Head of caudate nucleus (tissue), 42 donors: ENCODE measurements at places on chromosomes 7 and 10.

- DNase-seq = no peak
Measured at GRCh38 chr7:23469150-23469960, 936 bp downstream of the IGF2BP3 start.

DNA sequence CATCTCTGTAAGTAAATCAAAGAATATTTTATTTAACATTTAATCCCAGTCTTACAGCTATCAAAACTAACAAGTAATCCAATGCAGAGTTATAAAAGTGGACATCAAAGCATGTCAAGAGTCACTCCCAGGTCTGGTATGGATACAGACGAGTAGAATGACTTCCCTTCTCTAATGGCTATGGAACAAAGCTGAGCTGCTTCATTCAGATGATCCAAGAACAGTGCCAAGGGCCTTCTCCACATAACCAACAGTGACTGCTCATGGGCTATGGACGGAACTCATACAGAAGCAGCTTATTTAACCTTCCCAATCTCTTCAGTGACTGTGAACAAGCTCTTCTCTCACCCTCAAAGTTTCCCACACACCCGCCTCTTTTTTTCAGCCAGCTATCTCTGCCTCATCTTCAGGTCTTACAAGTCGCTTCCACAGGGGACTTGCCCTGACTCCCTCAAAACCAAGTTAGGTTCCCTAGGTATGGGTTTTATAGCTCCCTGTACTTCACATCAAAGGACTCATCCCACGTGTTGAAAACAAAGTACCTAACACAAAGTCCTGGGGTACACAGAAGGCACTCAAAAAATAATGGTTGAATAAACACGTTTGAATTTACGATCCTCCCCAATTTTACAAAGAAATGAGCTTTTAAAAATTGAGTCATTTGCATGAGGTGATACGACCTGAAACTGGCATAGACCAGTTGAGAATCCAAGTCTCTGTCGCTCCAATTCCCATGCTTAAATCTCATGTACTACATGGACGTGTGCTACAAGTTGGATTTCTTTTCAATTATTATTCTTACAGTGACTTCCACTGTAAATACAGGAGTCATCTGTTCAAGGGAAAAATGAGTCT lies 3.1 kb downstream of the USP6NL start:
- no peak for DNase-seq

GRCh38 chr7:76009672-76010600 lies 15.5 kb upstream of the TMEM120A start:
- peak; percentile 45 for DNase-seq

DNA sequence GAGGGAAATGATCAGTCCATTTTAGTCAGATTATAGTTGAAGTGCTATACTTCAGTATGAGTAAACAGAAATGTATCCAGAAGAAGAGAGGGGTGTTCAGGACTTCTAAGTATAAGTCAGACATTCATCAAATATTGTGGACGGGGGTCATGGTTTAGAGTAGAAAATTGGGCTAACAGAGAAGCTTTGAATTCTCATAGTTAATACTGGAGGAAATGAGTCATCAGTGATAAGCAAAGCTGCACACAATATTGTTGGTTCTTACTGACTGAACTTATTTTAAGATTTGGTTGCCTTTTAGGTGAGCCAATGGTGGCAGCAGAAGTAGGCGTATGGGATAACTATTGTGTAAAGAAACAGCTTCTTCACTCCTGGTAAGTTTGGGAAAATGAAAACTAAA lies 1.7 kb upstream of the SUMF2 start:
- DNase-seq = no peak

- no peak for DNase-seq
Measured at GRCh38 chr7:142412551-142413193, 154.8 kb upstream of the PRSS58 start.

- no peak for DNase-seq
Measured at GRCh38 chr7:30969604-30969970, 5.8 kb downstream of the GHRHR start.

DNA sequence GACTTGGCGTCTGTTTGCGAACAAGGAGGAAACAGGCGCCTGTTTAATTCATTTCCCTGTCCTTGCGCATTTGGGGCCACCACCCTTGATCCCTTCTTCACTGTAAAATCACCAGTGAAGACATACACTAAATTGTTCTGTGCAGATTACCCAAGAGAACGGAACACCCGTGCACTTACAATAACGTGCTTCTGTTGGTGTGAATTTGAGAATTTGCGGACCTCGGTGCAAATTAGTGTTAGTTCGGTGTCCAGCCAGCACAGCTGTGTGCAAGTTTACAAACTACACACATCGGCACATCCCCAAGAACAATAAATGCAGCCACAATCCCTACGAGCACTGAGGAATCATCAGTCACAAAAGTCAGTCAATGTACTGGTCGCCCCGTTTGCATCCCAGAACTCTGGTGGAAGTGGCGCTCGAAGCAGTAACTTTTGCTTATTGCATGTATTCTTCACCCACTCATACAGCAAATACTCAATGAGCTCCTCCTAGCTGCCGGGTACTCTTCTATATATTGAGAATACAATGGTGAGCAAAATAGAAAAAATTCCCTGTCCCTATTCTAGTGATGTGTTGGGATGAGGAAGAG lies 786 bp upstream of the CNOT4 start:
- peak; percentile 13 for DNase-seq

DNA sequence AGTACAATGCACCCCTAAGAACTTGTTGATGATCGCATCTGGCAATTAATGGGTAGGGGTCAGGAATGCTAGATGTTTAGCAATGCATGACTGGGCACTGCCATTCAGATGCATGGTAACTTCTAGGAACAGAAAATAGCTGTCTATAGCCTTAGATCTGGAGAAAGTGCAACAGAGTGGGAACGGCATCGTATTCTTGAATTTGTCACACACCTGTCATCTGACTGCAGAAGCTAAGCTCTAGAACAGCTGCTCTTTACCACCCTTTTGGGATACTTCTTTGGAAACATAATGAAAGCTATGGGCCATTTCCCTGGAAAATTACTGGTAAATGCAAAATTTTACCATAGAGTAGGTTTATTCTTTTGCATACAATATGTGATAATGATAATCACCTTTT lies 118.1 kb downstream of the SLC25A13 start:
- no peak for DNase-seq

DNA sequence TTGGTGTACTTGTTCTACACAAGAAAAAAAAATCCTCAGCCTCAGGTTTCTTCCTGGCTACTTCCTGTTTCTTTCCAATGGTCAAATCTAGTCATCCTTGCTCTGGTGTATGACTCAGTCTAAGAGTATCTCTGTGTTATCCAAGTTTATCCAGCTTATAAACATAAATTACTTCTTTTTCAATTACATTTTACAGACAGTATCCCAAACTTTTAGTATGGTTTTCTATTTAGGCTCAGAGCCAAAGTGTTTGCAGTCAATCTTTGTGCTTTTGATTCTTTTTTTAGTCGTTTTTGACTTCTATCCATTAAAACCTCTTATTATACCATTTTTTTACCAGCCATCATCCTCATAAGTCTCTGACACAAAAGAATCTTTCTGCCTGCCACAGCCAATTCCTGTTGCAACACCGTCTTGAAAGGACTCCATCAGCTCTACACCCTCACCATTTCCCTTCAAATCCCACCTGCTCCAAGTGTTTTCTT lies 294.6 kb downstream of the PTEN start:
- DNase-seq = no peak

- no peak for DNase-seq
Measured at GRCh38 chr10:34524369-34525091, 290.6 kb downstream of the PARD3 start.

DNA sequence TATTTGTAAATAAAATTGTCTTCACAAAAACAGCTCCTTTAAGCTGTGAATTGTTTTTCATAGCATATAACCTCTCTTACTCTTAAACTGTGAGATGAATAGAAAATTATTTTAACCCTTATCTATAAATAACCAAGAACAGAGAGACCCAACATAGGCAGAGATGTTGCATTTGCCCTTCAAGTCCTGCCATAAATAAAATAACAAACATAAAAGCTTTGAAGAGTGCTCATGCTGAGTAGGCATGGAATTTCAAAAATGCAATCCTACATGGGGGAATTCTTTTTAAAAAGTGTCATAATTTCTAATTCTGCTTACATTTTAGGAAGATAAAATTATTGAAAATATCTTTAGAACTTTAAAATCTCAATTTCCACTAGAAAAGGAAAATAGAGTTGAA lies 124.1 kb upstream of the FERD3L start:
- DNase-seq = no peak

DNA sequence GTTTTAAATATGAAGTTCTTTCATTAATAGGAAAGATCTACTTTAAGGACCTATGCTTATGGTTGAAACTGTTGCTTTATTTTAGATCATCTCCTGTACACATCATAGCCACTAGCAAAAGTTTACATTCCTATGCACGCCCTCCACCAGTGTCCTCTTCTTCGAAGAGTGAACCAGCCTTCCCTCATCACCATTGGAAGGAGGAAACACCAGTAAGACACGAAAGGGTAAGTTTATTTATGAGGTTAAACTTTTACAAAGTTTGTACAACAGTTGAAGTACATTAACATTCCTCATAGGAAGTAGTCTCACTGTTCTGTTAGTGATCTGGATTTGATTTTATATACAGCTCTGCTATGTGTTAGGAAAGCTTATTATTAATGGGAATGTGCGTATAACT lies 16.9 kb downstream of the HBP1 start:
- no peak for DNase-seq

GRCh38 chr10:12489806-12490205 lies 140.5 kb downstream of the CAMK1D start:
- no peak for DNase-seq

GRCh38 chr7:73820013-73820412 lies 10.8 kb upstream of the CLDN4 start:
- no peak for DNase-seq

DNA sequence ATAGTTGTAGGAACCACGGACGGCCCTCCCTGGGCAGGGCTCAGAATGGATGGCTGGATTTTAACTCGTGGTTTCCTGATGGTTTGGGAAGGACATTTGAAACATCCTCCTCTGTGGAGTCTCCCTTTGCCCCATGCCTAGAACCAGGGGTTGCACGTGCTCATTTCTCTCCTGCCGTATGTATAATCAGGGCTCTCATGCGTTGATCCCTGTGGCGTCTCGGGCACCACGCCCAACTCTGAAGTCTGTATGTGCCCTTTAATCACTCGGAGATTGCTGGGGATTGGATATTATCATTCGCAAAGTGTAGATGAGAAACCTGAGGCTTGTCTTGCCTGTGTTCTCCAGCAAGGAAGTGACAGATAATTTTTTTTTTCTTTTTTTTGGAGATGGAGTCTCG lies 257.1 kb downstream of the CAMK1D start:
- no peak for DNase-seq

- no peak for DNase-seq
Measured at GRCh38 chr10:47112612-47113011, 187.4 kb upstream of the GDF10 start.

DNA sequence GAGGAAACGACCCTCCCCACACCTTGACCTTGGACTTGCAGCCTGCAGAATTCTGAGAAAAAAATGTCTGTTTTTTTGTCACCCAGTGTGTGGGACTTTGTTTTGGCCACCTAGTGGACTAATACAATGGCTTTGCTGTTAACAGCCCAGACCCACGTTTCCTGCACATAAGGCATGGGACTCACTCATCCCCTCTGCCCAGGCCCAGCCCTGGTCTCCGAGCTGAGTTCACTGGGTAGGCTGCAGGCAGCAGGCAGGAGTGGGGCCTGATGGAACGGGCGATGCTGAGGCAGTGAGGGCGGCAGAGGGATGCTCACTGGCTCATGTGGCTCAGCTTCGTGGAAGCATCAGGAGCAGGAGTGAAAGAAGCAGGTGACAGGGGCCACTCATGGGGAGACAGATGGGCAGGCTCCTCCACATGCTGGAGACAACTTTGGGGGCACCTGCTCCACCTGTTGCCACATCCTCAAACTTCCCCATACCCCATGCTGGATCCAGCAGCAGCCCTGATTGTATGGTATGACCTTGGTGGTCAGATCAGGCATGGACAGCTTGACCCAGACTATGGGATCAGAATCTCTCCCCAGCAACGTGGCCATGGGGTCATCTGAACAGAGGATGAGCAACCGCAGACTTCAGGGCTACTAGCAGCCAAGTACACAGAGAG lies 65.8 kb upstream of the ANTXRL start:
- DNase-seq = no peak

DNA sequence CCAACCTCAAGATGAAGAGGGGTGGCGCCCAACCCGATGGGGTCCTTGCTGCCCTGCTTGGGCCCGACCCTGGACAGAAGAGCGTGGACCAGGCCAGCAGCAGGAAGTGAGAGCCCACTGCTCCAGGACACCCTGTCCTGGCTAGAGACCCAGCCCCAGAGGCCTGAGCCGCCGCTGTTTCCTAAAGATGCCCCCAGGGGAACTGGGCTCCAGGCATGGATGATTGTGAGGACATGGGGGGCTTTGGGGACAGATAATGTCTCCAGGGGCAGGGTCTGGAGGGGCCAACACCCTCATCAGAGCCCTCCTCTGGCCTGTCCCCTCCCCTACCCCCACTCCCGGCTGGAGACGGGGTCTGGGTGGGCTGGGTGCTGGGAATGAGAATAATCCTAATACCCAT lies 71.7 kb downstream of the MYL10 start:
- no peak for DNase-seq

- no peak for DNase-seq
Measured at GRCh38 chr7:5750031-5750653, 31.3 kb downstream of the RNF216 start.

DNA sequence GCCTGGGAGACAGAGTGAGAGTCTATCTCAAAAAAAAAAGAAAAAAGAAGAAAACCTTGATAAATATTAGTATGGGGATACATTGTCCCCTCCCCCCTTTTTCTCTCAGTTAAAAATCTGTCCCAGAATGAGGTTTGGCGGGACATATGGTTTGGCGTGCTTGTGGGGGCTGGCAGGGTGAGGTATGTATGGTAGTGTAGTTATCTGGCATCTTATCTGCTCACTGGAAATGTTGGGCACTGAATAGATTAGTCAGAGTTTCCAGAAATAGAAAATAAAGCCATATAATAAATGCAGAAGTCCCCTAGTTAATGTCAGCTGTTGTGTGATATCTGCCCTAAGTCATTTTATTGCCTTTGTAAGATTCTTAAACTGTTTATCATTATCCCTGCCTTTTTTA lies 397.5 kb upstream of the GALNT17 start:
- no peak for DNase-seq
